Thymus (tissue), 14 donors: ENCODE measurements at places on chromosomes 12 and 14. TPM values are rescaled to one million over a fixed set of nuclear protein-coding genes. Genes with fewer than 3 reads are reported as not detected.

GRCh38 chr14:37977481-37977880, 230.2 kb upstream of the SSTR1 start:
- DNase-seq: no peak

GRCh38 chr12:87051621-87052020, 795.4 kb upstream of the MGAT4C start:
- DNase-seq: no peak

DNA sequence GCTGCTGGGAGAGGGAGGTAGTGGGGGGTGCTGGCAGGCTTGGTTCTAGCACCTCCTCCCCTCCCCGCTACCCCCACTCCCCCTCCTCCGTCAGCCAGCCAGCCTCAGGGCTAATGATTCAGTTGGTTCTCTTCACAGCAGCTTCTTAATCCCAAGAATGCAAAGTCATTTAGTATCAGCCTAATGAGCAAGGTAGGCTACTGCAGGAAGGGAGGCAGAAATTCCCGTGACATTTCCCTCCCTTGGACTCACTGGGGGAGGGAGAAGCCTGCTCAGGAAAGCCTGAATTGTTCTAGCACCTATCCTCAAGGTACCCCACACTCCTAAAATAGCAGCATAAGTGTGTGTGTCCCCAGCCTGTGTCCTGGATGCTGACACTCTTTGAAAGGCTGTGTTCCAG, 29.8 kb downstream of the ITPK1 start:
- no peak for DNase-seq

DNA sequence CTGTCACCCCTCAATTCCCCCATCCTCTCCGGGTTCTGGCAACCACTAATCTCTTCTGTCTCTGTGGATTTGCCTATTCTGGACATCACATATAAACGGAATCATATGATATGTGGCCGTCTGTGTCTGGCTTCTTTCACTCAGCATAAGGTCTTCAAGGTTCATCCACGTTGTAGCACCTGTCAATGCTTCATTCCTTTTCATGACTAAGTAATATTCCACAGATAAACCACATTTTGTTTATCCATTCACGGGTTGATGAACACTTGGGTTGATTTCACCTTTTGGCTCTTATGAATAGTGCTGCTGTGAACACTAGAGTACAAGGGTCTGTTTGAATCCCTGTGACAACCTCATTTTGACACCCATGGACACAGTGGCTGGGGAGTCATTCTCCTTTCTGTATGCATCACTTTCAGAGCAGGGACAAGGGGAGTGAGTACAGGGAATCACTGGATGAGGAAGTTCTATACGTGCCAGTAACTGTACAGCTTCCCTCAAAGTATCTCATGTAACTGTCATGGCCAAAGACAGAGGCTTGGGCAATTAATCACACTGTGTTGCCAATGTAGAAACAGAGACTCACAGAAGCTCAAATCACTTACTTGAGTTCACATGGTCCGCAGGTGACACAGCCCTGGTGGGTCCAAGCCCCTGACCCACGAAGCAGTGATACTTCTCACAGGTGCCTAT, 10.9 kb upstream of the TESC start:
- no peak for DNase-seq

- no peak for DNase-seq
Measured at GRCh38 chr12:56198836-56199235, 9.6 kb upstream of the SMARCC2 start.

GRCh38 chr14:59269466-59269865, 81.0 kb downstream of the DAAM1 start:
- no peak for DNase-seq

- no peak for DNase-seq
Measured at GRCh38 chr12:92063641-92064040, 82.0 kb downstream of the BTG1 start.

DNA sequence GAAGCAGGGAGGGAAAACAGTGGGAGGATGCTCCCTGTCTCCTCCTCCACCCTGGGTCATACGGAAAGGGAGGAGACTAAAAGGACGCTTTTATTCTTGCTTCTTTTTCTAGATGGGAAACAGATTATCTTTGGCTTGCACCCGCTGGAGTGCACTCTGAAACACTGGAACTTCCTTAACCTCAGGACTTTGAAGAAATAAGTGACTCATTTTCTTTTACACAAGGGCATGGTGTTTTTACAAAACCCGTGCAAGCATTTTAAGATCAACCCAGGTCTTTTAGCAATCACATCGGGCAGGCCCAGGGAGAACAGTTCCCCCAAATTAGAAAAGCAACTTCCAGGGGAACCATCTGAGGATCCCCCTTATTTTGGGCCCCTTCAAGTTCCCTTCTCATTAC, 80.9 kb upstream of the TSPAN11 start:
- DNase-seq: no peak

DNA sequence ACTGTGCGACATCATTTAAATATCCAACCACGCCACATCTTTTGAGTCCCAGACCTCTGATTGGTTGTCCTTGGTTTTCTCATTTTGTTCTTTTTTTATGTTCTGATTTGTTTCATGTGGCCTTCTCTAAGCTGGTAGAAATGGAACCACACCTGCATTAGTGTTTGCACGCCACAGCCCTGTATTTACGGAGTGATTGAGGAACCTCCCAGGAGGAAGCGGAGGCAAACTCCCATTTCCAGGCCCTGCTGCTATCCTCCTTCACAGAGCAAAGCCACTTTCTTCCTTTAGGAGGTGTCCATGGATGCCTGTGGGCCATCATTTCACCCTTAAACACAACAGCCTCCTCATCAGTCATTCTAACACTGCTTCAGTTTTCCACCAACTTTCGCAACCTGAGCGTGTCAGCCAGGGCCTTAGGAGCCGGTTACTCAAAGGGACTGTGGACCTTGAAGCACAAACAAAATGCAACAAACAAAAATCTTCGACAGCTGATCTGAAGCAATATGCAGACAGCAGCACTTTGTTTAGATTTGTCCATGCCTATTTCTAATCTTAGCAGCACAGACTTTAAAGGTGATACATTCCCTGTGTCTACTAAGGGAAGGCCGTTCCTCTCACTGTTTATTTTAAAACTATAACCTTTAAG, 1258.1 kb upstream of the TMEM132C start:
- DNase-seq: no peak

- DNase-seq: peak; percentile 83
Measured at GRCh38 chr12:132904718-132905328, 17.4 kb upstream of the CHFR start.

DNA sequence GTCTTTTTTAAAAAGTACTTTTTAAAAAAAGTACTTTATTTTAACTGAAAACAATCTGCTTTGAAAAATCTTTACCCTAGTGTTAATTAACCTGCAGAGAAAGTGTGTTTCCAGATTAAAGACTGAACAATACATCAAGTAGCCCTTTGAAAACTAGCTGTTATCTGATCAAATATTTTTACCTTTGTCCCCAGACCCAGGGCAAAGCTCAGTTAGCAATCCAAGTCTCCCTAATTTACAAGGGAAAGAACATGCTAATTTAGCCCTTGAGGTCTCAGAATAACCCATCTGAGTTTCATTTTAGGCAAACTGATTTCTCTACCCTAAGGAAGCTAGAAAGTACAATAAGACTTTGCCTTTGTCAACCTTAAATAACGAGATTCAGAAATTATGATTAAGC, 91.2 kb downstream of the PPM1H start:
- no peak for DNase-seq

GRCh38 chr14:20676072-20676471, 8.3 kb upstream of the RNASE4 start:
- DNase-seq: no peak

DNA sequence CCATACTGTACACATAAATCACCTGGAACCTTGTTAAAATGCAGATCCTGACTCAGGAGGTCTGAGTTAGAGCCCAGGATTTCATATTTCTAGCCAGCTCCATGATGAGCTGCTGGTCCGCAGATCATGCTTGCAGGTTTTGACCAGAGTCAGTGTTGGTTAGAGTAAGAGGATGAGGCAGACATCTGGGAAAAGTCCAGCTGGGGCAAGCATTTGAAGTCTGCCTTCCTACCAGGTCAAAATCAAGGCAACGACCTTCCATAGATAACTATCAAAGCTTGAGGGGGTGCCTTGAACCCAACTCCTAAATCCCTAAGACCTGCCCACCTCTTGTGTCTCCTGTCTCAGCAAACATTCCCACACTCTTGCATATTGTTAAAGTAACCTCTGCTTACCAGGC, 9.2 kb downstream of the OAS2 start:
- DNase-seq: no peak

GRCh38 chr12:100395811-100396210, 38.9 kb downstream of the SLC17A8 start:
- no peak for DNase-seq

DNA sequence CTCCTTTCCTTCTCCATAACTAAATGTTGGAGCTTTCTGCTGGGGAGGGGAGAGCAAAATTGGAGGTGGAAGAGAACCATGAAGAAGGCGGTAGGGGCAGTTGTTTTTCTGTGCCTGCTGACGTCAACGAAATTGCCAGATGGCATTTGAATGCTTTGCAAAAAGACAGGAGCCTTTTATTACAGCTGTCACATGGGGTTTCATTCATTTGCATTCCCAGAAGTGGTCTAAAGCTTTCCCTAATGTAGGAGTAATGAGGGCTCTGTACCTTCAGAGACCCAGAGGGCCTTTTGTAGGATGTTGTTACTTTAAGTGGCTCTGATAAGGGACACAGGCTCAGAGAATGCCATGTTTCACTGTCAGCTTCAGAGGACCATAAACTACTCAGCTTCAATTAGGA, 107.1 kb upstream of the SLCO1C1 start:
- no peak for DNase-seq

DNA sequence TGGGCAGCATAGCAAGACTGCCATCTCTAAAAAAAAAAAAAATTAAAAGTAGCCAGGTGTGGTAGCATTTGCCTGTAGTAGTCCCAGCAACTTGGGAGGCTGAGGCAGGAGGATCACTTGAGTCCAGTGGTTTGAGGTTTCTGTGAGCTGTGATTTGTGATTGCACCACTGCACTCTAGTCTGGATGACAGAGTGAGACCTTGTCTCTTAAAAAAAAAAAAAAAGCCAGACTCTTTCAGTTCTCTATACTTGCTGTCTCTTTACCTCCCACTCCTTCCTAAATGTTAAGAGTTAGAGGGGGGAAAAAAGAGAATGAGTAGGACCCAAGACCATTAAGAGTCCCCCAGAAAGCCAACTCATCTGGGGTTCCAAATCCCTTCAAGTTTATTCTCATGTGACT, 17.8 kb downstream of the EIF2S1 start:
- no peak for DNase-seq

- DNase-seq: no peak
Measured at GRCh38 chr14:66610154-66610563, 102.2 kb downstream of the GPHN start.

GRCh38 chr12:70520847-70521246, 116.4 kb downstream of the PTPRB start:
- DNase-seq: no peak

The P2RX2 gene
- polyA plus RNA-seq: 2.5 TPM

The SYT10 gene
- not detected for polyA plus RNA-seq

The ASCL1 gene
- 15.3 TPM for polyA plus RNA-seq

The SSTR1 gene
- 0.27 TPM for polyA plus RNA-seq

The ADGRD1 gene
- 2.1 TPM for polyA plus RNA-seq

The ZNF891 gene
- polyA plus RNA-seq: 1.4 TPM

The SOCS4 gene
- polyA plus RNA-seq: 12.9 TPM
